RKO (cell line): ENCODE measurements at places on chromosomes 7 and 10.

- DNase-seq = no peak
Measured at GRCh38 chr10:36178616-36179015, 536.5 kb upstream of the FZD8 start.

DNA sequence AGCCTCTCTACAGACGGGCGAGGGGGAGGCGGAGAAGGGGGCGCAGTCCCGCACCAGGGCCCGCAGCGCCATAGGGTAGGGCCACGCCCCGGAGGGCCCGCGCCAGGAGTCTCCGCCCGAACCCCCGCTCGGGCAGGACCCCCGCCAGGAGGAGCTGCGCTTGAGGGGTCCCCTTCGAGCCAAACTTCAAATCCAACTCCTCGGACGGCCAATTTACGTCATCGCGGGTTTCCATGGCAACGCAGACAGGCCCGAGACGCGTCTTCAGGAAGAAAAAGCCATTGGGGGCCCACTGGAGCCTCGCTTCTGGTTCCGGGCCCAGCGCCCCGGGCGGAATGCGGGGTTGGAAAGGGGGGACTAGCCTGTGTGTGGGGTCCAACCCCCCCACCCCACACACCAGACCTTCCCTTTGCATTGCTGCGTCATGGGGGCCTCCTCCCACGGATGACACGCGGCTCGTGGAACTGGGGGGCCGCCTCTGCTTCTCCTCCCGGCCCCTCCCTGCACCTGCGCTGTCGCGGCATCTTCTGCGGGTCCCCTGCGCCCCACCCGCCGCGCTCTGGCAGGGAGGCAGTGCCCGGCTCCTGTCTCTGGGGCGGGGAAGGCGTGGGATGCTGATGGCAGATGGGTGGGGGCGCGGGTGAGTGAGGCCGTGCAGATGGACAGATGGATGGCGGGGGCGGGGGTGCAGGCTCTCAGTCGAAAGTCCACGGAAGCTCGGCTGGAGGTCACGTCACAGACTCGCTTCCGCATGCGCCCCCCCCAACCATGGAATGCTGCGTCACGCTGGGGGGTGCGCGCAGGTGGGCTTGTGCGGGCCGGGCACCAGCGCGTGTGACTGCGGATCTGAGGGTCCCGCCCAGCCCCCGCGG lies 1.2 kb downstream of the CALY start:
- DNase-seq = no peak

GRCh38 chr10:29798921-29799690 lies 164.3 kb upstream of the SVIL start:
- no peak for DNase-seq

DNA sequence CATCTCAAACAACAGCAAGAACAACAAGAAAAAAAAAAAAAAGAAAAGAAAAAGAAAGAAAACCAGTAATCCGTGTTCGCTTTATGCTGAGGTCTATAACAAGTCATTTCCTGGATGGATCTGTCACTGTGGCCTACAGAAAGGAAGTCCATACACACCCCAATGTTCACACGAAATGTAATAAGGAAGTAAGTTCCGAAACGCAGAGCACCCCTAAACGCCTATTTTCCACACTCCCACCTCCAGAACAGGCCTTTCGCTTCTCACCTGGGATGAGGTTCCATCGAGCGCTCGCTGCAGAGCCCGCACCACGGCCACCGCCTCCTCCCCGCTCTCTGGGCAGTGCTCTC lies 735 bp downstream of the ZNF394 start:
- peak; percentile 59 for DNase-seq

DNA sequence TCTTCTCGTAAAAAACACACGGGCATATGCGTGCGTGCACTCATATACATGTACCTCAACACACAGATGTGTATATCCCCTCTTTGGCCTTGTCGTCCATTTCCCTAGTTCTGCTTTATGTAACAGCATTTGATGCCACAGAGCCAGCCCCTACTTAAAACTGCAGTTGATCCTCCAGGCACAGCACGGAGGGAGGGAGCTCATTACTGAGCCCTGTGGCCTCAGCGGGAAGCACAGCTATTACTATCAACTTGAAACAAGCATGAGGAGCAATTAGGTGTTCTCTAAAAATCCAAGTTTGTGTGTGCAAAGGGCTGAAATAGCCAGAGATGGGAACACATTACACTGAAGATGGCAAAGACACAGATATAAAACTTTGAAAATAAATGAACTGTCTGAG lies 580.9 kb downstream of the GLRX3 start:
- DNase-seq = no peak

DNA sequence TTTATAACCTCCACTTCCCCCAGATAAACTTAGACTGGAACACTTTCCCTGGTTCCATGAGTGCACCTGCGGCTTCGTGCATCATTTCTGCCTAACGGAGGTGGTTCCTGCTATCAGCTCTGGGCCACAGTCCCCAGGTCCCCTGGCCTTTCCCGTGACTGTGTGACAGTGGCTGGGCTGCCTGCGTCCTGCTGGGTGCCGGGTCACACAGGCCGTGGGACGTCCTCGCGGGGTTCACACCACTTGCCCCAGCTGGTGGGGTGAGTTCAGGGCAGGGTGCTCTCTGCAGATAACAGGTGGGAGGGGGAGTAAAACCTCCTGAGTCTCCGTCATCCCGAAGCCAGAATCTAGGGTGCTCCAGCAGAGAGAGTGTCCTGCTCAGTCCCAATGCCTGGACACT lies 58.7 kb upstream of the CFAP46 start:
- DNase-seq = no peak

DNA sequence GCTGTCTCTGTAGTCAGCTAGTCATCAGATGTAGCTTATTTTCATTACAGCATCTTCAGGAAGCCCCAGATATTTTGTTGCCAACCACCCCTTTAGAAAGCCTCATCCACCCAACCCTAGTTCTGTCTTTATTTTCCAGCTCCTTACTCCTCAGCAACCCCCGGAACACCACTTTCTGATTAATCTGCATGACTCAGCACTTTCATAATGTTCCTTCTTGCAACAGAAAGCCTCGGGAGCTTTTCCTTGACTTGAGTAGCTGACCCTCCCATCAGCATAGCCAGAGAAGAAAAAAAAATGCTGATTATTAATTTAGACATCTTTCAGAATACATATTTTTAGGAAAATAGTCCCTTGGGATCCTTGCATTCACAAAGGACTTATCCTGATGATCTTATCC lies 244.0 kb upstream of the CXCL12 start:
- DNase-seq = peak; percentile 20

DNA sequence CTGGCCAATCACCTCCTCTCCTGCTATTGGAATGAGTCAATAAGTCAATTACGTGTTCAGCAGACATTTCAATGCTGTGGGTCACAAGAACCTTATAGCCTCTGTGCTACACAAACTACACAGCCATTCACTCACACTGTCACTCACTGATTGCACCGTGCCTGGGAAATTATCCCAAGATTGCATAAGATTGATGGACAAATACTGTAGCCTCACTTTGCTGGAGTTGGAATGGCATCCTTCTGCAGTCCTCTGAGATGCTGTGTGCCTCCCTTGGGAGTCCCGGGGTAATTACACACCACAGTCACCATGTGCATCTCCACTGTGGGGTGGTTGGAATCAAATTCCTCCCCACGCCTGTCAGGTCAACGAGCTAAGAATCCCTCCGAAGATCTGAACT lies 358.7 kb upstream of the MGMT start:
- DNase-seq = no peak

DNA sequence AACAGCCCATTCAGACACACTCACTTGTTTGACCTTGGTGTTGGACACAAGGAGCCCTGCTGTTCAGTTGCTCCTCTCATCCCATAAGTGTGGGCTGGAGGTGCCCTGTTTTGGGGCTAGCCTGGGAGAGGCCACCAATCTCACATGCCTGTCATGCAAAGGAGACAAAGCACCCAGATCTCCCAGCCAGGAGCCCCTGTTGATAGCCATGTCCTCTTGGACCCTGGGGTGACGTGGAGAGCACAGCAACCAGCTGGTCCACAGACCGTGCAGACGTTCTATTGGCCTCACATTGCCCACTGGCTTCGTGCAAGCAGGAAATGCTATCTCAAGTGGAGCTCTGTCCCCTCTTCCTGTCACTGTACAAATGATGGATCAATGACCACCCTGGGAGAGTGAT lies 240.8 kb downstream of the RPS24 start:
- no peak for DNase-seq

- DNase-seq = no peak
Measured at GRCh38 chr7:141609576-141609975, 58.4 kb downstream of the AGK start.

GRCh38 chr7:92612501-92612900 lies 22.3 kb upstream of the FAM133B start:
- DNase-seq = no peak

DNA sequence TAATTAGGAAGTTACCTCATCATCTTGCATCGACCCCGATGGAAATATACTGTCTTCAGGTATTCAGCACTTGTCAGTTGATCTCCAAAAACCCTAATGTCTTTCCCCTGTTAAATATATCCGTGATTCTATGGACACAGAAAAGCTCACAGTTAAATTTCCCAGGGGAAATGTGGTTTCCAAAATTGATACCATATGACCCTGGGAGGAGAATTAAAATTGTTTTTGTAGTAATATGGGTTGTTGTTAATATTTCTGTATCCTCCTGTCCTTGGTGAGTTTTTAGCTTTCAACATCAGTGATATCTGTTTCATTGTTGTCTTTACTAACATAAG lies 132.1 kb downstream of the CELF2 start:
- DNase-seq = no peak

GRCh38 chr10:86497621-86498020 lies 24.0 kb downstream of the WAPL start:
- DNase-seq = no peak

- DNase-seq = peak; percentile 30
Measured at GRCh38 chr7:82050792-82051191, 280.9 kb upstream of the HGF start.

GRCh38 chr10:104333032-104333727 lies 5.1 kb downstream of the ITPRIP start:
- no peak for DNase-seq

- DNase-seq = no peak
Measured at GRCh38 chr10:1440897-1441296, 296.4 kb downstream of the ADARB2 start.

- DNase-seq = no peak
Measured at GRCh38 chr7:73901231-73901822, 40.4 kb downstream of the TMEM270 start.

DNA sequence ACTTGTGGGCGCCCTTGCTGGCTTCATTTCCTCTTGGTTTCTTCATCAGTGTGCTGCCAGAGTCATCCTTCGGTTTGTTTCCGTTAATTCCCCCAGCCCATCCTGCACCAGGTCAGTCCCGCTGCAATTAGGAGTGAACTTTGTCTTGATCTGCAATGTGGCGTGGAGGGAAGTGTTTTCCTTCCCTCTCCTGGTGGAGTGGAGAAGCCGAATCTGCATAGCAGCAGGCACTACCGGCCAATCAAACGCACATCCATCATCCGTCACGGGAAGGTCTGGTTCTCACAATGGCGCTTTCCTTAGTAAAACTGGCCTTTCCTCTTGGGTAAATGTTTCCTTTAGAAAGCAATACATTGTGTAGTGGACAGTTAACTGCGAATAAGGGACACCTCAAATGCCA lies 337.5 kb downstream of the CXCL12 start:
- DNase-seq = no peak

DNA sequence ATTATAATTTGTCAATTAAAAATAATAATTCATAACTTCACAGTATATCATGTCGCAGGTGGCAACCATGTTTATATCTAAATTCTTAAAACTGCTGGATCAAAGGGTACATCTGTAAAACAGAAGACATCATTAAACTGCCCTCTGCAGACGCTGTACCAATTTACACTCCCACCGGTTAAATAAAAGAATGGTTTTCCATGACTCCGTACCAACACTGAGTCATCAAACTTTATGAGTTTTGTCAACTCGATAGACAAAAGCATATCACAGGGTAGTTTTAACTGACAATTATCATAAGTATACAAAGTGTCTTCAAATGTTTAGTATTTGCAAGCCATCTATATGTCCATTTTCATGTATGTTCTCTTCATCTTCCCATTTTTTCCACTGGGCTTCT lies 5.7 kb upstream of the GSTK1 start:
- peak; percentile 46 for DNase-seq

DNA sequence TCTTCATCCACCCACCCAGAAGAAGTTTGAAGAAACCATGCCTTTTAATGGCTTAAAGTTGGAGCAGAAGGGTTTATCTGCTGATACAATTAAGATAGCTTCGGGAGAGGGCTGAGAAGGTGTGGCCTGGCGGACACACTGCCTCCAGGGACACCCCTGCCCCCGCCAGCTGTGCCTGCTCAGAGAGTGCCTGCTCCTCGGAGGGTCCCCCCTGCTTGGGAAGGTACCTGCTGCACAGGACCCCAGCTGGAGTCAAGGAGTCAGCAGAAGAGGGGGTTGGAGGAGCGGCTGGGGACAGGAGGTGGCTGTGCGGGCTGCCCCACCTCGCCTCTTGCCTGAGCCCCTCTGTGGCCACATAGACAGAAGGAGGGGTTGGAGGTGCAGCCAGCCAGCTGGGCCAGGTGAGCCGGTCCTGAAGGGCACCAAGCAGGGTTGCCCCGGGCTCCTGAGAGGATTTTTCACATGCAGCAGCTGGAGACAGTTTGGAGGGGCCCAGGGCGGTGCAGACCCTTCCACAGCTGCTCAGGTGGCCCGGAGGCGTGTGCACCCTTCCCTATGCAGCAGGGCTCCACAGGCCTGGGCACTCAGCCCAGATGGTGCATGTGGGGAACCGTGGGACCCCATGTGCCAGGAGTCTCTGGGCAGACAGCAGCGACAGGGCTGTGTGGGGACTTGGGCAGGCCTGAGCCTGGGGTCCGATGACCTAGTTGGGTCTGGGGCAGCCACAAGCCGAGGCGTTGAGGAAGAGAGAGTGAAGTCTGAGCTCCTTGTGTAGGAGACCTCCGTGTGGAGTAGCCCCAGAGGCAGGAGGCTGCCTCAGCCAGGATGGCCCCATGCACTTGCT lies 118.9 kb downstream of the INPP5A start:
- DNase-seq = no peak

DNA sequence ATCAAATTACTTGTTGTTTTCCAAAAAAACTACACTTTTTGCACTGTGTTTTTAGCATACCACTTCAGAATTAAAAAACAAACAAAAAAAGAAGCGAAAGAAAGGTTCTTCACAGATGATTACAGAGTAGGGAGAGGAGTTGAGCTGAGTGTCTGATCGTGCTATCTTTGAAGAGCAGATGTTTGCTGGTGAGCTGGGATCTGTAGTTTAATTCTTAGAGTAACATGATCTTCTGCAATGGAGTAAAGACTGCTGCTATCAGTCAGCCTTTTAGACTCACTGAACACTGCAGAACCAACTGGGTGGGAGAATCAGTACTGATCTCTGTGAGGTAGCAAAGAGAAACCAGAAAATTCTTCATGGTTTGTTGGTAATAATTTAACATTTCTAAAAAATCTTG lies 1197.8 kb upstream of the SORCS1 start:
- no peak for DNase-seq

DNA sequence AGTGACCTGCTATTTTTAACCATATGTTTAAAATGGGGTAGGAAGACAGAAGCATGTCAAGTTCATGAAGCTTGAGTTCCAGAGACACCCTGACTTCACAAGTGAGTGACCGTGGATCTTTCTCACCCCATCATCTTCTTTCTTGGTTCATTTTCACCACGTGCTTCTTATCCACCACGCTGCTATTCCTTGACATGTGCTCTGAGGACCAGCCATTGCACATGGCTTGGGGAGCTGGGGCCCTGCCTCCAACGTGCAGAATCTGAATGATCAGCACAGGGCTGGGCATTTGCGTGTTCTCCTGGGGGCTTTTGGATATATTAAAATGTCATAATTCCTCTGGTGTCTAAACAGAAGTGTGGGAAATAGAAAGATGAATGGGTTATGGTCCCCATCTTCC lies 25.0 kb upstream of the GTPBP4 start:
- DNase-seq = no peak

- peak; percentile 48 for DNase-seq
Measured at GRCh38 chr7:7639421-7639820, 1.1 kb upstream of the UMAD1 start.
